ENCODE measurements at places on chromosomes 3 and 15.

DNA sequence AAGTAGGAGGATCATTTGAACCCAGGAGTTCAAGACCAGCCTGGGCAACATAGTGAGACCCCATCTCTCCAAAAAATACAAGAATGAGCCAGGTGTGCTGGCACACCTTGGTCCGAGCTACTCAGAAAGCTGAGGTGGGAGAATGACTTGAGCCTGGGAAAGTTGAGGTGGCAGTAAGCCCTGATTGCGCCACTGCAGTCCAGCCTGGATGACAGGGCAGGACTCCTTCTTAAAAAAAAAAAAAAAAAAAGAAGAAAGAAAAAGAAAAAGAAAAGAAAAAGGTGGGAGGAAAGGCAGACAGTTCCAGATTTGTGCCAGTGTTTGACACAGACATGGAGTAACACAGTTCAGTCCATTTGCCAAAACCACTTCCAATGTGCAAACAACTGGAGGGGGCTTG, 75.7 kb downstream of the ATP10A start:
- DNase-seq: no peak

GRCh38 chr15:69298697-69299441, at the start of gene PAQR5:
TSS of gene PAQR5 (plus strand) at chr15:69298912. CDS start at chr15:69360081, 61,169 bp downstream.
- DNase-seq: no peak

- DNase-seq: no peak
These were observed 175.2 kb downstream of the ALDH1A2 start for GRCh38 chr15:57890351-57890750.

- no peak for DNase-seq
These were observed 140.0 kb downstream of the PLOD2 start for GRCh38 chr3:146020969-146021368.

DNA sequence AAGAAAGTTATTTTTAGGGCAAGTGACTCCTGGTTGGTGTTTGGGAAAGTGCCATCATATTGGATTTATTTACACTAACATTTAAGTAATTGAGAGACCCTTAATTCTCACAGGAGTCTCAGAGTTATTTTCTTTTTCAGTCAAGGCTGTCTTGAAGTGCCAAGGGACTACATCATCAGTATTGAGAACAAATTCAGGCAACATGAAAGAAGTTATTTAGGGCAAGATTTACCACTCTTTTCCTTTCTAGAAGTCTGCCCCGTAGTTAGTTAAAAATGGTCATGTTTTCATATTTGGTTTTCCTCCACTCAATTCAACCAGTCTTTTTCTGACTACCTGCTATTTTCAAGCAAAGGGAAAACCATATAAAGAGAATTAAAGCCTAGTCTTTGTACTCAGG, 6.1 kb downstream of the B4GALT4 start:
- DNase-seq: no peak

DNA sequence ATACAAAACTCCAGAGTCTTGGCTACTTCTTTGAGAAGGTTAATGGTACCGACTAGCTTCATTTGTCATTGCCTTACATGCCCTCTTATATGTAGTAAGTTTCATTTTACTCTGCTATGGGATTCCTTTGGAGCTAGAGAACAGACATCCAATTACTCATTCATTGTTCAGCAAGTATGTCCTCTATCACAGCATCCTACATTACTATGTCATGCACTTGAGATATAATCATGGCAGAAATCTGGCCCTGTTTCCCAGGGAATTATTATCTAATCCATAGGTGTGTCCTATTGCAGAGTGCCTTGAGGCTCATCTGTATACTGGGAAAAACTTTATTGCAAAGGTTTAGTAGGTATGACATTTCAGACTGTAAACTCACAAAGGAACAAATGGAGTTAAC, 333.1 kb upstream of the NECTIN3 start:
- DNase-seq: no peak

GRCh38 chr15:100861511-100861991, 18.1 kb upstream of the ALDH1A3 start:
- no peak for DNase-seq

DNA sequence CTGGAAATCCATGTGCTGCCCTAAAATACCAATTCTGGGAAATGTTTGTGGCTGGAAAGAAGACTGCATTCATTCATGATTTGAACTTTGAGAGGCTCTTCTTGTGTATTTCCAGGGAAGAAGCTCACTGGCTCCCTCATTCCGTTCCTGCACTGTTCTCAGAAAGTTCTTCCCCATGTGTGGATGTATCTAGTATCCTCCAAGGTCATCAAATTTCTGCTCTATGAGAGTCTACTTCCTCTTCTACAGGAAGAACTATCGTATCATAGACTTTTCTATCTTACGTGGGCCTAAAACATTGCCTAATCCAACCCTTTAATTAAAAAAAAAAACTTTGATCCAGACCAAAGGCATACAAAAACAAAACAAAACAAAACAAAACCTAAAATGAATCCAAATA, 2.9 kb downstream of the CCR3 start:
- DNase-seq: no peak

- peak; percentile 51 for DNase-seq
These were observed 210.6 kb upstream of the GADL1 start for GRCh38 chr3:31105011-31105410.

Data from OCI-M1 (cell line).